ENCODE measurements at places on chromosomes 5 and 9.
A peak's percentile ranks its signal among the peaks of the same experiment; 100 is the strongest.

GRCh38 chr5:157740229-157740610, 3.3 kb upstream of the LSM11 start:
- no peak for DNase-seq

DNA sequence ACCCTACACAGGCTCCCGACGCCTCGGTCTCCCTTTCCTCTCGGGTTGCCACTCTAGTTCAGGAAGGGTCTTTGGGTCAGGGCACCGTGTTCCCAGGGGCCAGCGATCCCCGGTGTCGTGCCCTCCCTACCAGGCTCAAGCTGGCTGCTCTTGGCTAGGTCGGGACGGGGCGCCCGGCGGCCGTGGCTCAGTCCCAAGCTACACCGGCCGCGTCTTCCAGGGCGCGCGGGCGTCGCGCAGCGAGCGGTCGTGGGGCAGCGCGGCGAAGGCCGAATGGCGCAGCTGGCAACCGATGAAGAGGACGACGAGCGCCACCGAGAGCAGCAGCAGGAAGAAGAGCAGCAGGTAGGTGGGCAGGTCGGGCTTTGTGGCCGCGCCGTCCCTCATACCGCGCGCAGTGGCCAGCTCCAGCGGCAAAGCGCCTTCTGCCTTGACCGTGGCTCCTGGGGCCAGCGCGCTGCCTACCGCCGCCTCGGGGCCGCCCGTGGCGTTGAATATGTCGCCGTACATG, 892 bp downstream of the SMIM32 start:
- no peak for DNase-seq

GRCh38 chr5:173323106-173323798, 5.0 kb downstream of the STC2 start:
- no peak for DNase-seq

DNA sequence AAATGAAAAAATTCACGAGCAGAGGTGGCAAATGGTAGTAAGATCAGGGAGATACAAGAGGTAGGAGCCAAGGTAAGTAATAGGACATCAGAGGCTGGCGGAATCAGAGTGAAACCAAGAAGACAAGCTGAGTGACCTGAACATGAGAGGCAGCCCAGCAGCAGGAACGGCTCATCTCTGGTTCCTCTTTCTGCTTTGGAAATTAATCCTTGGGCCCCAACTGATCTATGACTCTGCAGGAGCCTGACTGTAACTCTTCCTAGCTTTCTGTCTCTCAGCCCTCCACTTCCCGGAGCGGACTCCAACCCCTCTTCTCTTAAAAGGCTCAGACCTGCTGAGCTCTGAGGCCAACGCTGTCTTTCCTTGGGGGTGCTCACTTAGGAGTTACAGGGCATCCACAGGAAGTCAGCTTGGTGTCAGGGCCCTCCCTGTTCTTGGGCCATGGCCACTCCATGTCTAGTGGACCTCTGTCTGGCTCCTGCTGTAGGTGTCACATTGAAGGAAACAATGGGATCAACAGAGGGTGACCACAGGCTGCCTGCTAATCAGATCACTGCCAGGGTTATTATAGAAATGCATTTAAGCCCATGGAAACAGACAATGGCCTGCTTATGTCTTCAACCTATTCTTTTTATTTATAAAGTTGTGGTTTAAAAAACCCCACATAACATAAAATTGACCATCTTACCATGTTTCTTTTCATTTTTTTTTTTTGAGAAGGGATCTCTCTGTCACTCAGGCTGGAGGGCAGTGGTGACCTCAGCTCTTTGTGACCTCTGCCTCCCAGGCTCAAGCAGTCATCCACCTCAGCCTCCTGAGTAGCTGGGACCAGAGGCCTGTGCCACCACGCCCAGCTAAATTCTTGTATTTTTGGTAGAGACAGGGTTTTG, 22.5 kb upstream of the SHB start:
- DNase-seq, result no peak

- no peak for DNase-seq
These were observed 190.9 kb downstream of the TTC39B start for GRCh38 chr9:15116130-15116580.

DNA sequence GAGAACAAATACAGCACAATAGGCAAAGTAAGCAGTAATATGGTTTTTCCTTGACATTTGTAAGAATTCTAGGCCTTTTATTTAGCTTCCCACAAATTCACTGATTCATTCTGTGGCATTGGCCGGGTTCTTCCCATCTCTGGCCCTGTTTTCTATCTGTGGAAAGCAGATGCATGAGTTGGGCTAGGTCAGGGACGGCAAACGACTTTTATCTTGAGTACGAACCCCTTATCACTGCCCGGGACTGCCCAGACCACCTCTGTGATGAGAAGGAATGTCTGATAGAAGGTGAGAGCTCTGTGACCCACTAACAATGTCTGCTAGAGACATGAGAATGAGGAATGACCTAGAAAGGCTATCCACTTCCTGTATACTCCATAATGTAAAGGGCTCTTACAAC, 35.4 kb upstream of the ADAM19 start:
- DNase-seq, result no peak

DNA sequence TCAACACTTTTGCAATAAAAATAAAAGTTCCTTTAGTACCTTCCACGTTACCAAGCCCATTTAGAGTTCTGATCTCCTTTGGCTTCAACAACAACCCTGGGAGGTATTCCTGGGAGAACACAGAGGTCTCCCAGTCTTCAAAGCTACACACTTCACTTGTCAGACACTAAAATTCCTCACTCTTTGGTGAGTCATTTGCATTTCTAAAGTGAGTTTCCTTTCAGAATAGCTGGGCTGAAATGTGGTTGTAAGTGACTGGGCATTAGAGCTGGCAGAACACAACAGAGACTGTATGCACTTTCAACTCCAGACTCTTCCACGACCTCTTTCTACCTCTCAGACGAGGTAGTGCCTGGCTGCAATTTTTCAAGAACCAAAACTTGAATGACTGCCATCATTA, 11.5 kb upstream of the F2RL1 start:
- no peak for DNase-seq

- no peak for DNase-seq
These were observed 25.5 kb downstream of the ABHD17B start for GRCh38 chr9:71885467-71885866.

DNA sequence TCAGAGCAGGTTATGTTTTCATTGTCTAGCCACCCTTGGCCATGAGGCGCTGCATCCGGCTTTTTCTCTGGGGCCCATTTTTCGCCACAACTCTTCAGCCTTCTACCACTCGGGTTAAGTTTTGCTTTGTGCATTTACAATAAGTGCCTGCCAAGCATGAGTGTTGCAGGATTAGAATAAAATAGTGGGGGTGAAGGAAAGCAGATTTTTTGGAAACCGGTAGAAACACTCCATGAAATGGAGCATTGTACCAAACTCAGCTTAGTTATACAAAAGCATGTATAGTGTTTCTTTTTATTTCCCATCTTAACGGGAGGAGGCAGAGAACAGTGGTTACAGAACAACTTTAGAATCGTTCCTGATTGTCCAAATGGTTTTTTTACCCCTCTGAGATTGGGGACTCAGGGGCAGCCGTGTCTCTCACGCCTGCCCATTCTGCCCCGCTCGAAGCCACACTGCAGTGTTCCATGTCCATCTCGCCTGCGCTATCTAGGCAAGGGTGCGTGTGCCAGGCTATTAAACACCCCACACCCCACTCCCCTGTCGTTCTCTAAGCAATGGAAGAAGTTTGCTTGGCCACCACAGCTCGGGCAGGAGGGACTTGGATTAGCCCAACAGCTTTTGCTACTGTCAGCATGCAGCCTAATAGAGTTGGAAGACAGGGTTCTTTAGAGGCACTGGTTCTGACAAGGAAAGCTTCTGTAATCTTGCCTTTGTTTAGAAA, 268.8 kb upstream of the WWC1 start:
- DNase-seq, result no peak

- DNase-seq, result no peak
These were observed 31.6 kb downstream of the ADGRV1 start for GRCh38 chr5:90590170-90590569.

DNA sequence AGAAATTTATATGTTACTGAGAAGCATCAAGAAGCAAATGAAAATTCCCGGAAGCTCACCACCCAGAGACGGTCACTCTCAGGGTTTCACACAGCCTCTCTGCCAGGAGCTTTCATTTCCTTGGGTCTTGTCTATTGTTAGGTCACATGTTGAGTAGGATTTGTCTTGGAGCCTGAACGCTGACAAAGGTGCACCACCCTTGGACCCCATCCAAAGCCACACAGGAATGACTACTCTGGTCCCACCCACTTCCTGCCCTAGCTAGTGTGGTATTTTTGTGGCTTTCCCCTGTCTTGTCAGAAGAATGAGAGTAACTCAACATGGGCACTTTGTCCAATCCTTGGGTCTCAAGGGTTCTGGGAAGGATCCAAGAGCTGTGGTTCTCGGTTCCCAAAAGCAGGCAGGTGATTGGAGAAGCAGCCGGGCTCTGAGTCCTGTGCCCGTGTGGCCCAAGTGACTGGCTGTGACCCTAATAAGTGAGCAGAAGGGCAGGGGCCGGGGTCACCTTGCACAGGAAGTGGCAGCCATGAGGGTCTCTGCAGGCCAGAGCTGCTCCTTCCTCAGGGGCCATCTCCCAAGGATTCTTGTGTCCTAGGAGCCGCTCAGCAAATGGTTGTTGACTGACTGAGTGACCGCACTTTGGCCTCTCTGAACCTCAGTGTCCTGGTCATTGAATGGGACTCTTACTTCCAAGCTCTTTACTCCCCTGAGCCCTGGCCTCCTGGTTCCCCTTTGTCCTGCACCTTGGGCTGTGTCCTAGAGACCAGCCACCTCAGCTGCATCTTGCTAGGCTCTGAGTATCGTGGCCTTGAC, 6.9 kb downstream of the FGD3 start:
- DNase-seq, result peak; percentile 70

DNA sequence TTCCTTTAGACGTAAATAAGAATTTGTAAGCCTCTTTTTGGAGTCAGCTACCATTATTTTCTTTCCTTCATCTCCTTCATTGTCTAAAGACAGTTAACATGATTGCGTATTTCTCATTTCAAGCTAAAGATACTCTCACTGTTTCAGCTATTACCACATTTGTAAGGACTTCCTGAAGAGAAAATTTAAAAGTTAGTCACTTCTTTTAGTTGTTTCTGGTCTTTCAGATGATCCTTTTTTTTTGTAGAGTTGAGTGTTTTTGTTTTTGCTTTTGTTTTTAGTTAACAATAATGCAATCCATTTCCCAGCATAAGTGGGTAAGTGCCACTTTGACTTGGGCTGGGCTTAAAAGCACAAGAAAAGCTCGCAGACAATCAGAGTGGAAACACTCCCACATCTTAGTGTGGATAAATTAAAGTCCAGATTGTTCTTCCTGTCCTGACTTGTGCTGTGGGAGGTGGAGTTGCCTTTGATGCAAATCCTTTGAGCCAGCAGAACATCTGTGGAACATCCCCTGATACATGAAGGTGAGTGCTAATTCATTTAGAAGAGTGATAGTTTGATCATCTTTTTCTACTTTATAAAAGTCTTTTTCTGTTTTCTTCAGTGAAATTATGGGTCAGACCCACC, 2.0 kb downstream of the IL31RA start:
- DNase-seq, result no peak

GRCh38 chr5:58300346-58300895, 159.5 kb downstream of the PLK2 start:
- no peak for DNase-seq

DNA sequence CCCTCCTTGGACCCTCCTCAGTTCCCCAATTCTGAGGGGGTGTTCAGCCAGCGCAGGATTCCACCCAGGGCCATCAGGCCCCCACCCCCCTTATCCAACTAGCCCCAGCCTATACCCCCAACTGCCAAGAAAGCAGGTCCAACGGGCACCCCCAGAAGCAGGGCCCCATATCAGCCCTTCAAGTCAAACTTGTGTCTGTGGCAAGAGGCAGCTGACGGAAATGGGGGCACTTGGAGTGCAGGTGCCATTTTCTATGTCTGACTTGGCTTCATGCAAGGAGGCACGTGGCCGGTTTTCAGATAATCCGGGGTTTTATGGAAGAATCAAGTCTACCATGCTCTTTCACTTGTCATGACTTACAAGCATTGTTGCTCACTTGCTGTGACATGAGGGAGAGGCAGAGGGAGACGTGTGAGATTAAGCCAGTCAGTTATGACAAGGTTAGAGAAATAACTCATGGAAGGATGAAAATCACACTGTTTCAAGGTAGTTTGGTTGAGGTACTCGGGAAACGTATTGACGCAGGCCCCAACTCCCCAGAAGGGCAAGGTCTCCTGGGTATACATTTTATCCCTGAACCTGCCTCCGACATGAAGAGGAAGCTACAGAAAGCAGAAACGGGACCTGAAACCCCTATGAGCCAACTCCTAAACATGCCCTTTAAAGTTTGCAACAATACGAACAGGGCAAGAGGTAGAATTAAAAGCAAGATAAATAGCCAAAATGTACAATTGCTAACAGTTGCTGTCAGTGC, 26.5 kb upstream of the CLPTM1L start:
- no peak for DNase-seq

DNA sequence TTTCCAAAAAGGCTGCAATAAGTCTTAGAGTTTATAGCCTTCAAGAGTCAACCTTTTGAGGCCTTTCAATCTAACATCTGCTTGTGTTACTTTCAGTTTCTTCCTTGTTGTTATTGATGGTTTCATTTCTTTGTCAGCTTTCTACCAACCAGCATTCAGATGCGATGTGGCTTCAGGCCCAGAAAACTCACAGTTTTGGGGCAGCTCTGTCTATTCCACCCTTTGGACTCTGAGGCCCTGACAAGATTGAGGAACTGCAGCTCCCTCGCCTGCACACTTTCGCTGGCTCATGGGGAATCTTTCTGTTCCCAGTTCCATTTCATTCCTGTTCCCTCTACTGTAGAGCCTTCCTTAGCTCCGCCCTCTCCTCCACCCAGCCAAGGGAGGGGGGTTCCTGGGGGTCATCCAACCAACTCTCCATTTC, 13.3 kb upstream of the WHRN start:
- no peak for DNase-seq

DNA sequence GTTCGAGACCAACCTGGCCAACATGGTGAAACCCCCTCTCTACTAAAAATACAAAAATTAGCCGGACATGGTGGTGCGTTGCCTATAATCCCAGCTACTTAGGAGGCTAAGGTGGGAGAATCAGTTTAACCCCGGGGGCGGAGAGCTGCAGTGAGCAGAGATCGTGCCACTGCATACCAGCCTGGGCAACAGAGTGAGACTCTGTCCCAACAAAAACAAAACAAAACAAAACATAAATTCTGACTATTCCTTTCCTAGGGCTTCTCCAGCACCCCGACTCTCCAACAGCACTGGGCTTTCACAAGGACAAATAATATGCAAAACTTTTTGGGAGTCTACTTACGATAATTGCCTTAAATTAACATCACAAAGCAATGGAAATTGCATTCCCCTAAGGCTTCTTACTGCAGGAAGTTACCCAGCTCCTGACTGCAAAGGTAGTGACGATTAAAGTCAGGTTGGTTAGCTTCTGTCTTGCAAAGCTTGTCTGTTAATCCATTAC, 15.9 kb upstream of the CDKN2AIPNL start:
- no peak for DNase-seq

GRCh38 chr9:114551750-114552685, 35.6 kb upstream of the ATP6V1G1 start:
- DNase-seq, result no peak

DNA sequence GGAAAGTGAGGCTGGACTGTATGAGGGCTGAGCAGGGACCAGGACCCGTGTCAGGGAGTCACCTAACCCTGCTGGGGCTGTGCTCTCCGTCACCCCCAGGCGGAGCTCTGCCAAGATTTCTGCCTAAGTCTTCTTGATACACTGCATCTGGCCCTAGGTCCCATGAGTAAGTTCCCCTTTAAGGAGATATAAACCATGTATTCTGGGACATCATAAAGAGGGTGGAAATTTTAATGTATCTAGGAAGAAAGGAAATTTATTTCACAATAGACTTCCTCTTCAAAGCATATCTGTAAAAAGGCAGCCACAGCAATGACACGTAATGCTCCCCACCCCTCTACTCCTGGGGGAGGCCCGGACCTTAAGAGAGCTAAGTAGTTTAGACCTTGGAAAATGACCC, 183.4 kb downstream of the FBXL7 start:
- no peak for DNase-seq

Measured in stimulated activated CD4-positive, alpha-beta T cell treated with anti-CD3 and anti-CD28 coated beads, TNF-alpha, amount 100 ng/mL, for 48 hours (primary cell).